ENCODE measurements at places on chromosomes 6 and 20.

DNA sequence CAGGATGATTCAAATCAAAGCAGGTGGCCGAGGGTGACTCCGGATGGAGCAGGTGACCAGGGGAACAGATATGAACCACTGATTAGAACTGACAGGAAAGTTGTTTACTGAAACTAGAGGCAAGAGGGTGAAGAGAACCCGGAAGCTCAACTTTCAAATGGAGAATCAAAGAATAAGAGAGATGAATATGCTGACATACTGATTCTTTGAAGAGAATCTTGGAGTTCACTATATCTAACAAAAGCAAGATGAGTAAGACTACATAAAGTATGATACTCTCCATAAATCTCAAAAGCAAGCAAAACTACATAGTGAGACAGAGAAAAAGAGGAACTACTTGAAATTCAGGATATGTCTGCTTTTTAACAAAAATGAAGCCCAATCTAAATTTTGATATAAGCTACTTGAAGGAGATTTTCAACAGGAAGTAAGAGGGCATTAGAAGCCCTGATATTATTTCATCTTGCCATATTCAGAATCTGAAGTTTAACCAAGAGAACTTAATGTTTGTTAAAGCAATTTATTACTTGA, 4.0 kb upstream of the UBD start:
- DNase-seq = no peak

DNA sequence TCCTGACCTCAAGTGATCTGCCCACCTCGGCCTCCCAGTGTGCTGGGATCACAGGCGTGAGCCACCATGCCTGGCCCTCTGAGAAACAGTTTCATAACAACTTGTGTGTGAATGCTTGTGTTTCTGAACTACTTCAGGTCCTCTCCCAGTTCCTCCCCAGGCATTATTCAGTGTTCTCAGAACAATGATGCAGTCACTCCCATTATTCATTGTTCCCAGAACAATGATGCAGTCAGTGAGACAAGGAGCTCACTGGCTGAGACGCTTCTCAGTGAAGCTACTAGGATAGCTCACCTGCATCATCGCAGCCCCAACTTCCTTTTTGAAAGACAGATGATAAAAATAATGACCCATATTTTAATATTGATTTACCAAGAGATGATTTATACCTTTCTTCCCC, 71.5 kb downstream of the NDUFAF5 start:
- DNase-seq = no peak

GRCh38 chr6:101705866-101706265, 312.4 kb downstream of the GRIK2 start:
- no peak for DNase-seq

DNA sequence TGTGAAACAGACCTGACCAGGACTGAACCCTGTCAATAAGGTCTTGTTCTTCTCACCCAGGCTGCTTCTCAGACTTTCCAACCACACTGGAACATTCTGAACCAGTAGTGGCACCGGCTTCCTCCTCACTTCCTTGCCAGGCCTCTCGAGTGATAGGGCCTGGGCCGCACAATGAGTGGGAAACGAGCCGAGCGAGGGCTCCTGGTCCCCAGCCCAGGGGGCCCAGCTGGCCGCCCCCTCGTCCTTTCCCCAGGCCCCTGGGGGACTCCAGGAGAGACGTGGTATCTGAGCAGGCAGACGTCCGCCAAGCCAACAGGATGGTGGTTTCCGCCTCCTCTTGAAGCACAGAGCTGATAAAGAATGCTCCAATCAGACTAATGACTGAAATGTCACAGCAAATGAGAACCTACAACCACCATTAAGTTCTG, 117.9 kb downstream of the GMDS start:
- no peak for DNase-seq

DNA sequence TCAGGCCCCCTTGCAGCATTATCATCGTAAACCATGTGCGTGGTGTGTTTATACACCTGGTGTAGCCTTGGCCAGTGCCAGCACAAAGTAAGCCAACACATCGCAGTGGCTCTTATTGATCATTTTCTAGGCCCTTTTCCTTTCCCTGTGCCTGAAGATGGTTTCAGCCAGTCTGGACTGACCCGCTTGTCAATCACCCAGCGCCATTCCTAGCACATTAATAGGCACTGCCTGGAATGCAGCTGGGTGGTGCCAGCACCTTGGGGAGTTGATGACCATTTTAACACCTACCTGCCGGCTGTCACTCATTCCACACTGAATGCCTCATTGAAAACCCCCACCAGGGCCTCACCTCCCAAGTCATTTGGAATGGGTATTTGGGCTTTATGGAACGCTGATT, 4.9 kb upstream of the UQCC2 start:
- no peak for DNase-seq

GRCh38 chr6:119845161-119845560, 495.6 kb upstream of the MAN1A1 start:
- no peak for DNase-seq

DNA sequence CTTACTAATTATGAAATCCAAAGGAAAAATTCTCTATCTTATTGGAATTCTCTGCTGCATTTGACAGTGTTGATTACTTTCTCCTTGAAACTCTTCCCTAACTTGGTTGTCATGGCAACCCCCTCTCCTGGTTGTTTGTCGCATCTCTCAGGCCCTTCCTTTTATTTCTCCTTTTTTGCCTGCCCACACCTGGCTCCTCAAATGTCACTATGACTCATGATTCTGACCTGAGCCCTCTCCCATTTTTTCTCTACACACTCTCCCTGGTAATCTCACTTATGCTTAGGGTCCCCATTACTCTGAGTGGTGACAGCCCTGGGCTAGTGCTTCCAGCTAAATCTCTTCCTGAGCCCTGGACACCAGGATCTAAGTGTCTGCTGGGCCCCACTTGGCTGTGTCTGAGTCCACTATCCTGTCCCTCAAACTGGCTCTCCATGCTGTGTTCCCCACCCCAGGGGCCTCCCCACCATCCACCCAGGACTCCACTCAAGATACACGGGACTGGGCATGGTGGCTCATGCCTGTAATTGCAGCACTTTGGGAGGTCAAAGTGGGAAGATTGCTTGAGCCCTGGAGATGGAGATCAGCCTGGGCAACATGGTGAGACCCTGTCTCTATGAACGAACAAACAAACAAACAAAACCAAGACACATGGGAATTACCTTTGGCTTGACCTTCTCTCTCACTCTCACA, 16.5 kb upstream of the NNAT start:
- DNase-seq = no peak

DNA sequence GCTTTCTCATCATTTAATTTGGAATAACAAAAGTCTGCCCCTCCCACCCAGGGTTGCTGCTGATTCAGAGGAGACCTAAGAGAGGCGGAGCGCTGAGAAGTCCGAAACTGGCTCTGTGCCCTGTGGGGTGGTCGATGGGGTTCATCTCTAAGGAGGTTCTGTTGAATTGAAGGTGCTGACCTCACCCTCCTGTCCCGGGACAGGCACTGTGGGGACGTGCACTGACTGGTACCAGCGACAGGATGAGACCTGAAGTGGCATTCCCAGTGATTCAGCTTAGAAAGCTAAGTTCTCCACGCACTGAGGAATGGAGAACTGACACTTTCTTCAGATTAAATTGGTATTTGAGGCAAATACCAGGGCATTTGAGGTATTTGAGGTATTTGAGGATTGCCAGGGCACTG, 1.3 kb downstream of the GUCA1B start:
- DNase-seq = no peak
